Fibroblast of pulmonary artery (primary cell): ENCODE measurements at places on chromosomes 7 and 10.

DNA sequence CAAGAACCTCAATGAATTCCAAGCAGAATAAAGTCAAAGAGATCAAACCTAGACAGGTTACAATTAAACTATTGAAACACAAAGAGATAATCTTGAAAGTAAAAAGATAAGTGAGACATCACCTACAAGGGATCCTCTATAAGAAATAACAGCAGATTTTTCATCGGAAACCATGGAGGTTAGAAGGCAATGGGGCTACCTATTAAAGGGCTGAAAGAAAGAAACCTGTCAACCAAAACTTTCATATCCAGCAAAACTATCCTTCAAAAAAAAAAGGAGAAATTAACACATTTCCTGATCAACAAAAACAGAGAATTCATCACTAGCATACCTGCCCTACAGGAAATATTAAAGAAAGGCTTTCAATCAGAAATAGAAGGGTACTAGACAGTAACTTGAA lies 244.9 kb downstream of the ARHGAP12 start:
- DNase-seq: no peak

GRCh38 chr7:81944058-81944457 lies 174.2 kb upstream of the HGF start:
- peak; percentile 22 for DNase-seq

DNA sequence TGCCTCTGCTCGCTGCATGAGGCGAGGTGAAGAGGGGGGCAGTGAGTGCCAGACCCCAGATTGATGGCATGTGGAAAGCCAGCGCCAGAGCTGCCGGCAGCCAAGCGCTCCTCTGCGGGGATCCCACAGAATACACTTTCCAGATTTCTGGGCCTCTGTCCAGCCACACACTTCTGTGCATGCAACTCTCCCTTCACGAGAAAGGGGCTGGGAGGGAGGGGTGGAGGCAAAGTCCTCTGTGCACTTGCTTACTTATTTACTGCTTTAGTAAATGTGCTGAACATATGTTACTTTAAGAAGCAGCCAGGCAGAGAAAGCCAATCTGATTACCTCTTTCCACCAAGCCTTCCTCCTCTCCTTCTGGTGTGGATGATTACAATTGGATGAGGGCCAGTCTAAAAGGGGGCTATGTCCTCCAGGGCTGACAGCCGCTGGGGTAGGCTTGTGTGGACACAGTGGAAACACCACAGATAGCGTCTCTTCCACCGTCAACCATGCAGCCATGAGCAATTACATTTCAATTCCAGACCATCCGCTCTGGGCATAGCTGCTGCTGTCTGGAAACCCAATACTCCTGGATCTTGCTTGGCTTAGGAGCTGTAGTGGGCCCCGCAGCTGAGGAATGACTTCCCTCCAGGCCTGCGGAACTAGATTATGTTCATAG lies 322.8 kb upstream of the ANKRD30A start:
- DNase-seq: no peak

GRCh38 chr7:150753826-150754603 lies 16.8 kb downstream of the GIMAP5 start:
- DNase-seq: peak; percentile 3

- DNase-seq: no peak
These were observed 31.7 kb downstream of the KCND2 start for GRCh38 chr7:120304674-120305073.

- peak; percentile 49 for DNase-seq
These were observed 225.0 kb downstream of the CELF2 start for GRCh38 chr10:11242443-11243387.

DNA sequence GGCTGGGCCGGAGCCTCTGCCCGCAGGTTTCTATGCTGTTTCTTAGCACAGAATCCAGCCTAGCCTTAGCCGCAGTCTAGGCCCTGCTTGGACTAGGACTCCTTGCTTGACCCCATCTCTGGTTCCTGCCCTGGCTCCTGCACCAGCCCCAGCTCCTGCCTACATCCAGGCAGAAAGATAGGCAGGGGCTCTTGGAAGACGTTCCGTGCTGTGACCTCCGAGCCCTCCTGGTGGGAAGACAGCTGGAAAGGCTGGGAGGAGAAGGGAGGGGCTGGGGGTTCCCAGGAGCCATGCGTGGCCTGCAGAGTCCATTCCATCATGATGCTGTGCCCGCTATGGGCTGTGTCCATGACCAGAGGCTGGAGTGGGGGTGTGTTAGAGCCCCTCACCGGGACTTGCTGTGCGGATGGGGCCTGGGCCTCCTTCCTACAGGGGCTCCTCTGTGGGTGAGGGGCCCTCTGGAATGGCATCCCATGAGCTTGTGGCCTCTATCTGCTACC lies 26.2 kb downstream of the RAMP3 start:
- DNase-seq: no peak

- DNase-seq: peak; percentile 8
These were observed 48.8 kb upstream of the CARD11 start for GRCh38 chr7:3092468-3092867.

GRCh38 chr7:20114468-20114867 lies 102.7 kb downstream of the MACC1 start:
- peak; percentile 4 for DNase-seq

GRCh38 chr7:39851466-39852045 lies 98.5 kb upstream of the CDK13 start:
- DNase-seq: no peak

- DNase-seq: peak; percentile 79
These were observed 88.9 kb upstream of the ODAD2 start for GRCh38 chr10:28087661-28088351.

- peak; percentile 47 for DNase-seq
These were observed 1.4 kb upstream of the OSBPL3 start for GRCh38 chr7:24981171-24981951.

DNA sequence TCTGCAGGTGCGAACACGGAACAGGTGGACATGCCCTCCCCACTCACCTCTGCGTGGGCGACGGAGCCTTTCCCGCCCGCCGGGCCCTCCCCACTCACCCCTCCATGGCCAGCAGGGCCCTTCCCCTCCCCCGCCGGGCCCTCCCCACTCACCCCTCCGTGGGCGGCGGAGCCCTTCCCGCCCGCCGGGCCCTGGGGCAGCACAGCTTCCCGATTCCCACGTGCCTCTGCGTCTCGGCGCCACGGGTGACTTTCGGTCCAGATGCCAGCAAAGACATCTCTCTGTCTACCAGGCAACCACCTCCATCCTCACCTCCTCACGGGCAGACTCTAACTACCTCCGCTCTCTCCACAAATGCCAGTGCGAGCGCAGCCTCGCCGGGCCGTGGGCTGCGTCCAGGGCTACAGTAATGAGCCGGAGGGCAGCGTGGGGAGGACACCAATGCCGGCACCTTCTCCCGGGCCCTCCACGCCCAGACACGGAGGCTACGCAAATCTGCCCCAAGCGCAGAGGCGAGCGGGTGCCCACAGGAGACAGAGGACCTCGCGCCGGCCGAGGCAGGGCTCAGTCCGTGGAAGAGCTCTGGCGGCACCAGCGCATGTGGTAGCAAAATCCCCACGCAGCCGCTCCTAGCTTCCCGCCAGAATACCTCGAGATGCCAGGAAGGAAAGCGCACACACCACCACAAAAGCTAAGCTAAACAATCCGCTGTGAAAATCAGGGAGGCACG lies 21.8 kb downstream of the GPER1 start:
- no peak for DNase-seq
